ENCODE measurements at places on chromosomes 16 and 17.

DNA sequence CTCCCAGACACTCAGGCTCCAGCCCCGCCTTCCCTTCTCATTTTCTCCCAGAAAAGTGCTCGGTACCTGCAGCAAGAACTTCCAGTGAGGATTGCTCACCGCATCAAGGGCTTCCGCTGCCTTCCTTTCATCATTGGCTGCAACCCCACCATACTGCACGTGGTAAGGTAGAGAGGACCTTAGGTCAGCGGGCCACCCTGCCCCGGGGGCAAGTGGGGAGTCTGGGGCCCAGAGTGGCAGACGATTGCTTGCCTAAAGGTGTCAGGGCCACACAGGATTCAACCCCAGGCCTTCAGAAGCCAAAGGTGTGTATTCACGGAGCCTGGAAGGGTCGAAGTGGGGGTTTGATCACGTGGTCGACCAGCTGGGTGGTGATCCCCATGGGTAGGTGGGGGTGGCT lies 1.4 kb downstream of the BCKDK start:
- DNase-seq, result no peak

DNA sequence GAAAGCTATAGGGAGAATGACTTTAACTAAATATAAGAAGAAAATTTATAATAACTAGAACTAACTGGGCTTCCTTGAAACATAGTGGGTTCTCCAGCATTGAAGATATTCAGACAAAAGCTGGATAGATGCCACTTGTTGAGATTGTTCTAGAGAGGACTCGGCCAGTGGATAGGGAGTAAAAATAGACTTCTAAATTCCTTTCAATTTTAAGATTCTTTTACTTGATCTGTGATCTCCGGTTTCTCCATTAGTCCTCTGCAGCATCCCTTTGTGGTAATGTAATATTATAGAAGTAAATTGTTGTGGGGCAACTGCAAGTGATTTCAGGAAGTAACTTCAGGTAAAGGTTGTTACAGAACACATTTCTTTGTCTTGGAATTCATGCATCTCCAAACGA lies 10.3 kb upstream of the RARA start:
- no peak for DNase-seq

- DNase-seq, result no peak
Observed at GRCh38 chr17:75762513-75763268, 2.3 kb downstream of the GALK1 start.

GRCh38 chr16:47892999-47893398 lies 262.8 kb downstream of the ABCC12 start:
- no peak for DNase-seq

DNA sequence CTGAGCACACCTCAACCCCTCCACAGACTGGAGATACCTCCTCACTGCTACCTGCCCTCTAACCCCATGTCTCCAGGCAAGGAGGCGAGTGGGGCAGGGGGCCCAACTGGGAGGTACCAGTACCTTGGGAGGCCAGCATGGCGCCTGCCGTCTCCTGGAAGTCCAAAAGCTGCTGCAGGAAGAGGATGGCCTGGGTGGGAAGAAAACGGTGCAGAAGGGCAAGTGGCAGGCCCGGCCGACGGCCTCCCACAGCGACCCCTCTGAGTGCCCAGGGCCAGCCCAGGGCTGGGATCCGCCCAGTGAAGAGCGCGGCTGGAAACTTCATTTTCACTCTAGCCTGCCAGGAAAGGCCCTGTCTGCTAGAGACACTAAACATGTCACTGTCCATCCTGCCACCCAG lies 8.5 kb downstream of the ZACN start:
- DNase-seq, result no peak

- DNase-seq, result no peak
Observed at GRCh38 chr17:61217878-61218437, 181.7 kb upstream of the TBX2 start.

GRCh38 chr16:63230421-63231040 lies 1194.3 kb upstream of the CDH8 start:
- no peak for DNase-seq

DNA sequence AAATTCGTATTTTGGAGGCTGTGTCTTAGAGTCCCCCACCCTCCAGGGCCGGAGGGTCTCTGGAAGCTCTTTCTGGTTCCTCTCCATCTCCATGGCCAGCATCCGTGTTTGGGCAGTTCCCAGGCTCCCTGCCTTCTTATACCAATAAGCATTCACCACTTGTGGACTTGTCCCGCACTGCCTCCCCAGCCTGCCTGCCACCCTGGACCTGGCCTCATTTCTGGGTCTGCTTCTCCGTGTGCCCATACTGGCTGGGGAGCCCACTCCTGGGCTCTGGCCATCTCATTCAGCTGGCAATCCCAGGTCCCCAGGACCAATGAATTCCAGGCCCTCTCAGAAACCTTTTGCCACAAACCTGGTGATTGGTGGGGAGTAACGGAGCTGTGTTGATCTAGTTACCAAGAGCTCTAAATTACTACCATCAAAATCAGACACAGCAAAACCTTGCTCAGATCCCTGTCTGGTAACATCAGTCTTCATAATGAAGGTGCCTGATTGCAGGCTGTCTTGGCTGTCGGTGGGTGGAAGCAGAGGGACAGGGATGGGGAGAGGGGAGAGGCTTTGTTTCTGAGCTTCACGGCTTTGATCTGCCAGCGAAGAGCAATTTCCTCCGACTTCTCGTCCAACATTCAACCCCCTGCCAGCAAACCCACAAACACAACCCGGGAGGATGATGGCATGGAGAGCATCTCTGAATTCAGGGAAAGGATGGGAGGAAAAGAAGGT lies 27.7 kb upstream of the CRHR1 start:
- no peak for DNase-seq

- no peak for DNase-seq
Observed at GRCh38 chr16:14640538-14640937, 7.8 kb downstream of the BFAR start.

- no peak for DNase-seq
Observed at GRCh38 chr17:61822326-61823285, 40.7 kb downstream of the BRIP1 start.

GRCh38 chr16:13873835-13874438 lies 46.0 kb upstream of the ERCC4 start:
- peak; percentile 23 for DNase-seq

GRCh38 chr17:18967916-18968315 lies 16.0 kb downstream of the SLC5A10 start:
- no peak for DNase-seq

GRCh38 chr17:39231091-39231561 lies 5.4 kb upstream of the STAC2 start:
- DNase-seq, result no peak

DNA sequence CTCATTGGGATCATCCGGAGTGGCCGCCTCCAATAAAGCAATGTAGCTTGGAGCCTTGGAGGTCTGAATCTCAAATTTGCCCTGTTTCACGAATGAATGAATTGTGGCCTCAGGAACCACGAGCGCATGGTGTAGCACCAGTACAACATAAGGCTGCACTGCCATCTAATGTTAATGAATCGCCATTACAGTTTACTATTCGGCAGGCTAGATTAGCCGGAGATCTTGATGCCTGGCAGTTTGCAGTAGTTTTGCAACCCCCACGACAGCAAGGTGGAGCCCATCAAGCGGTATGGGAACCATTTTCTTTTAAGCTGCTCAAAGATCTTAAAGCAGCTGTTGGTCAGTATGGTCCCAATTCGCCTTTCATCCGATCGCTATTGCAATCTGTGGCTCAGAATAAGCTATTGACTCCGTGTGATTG lies 18.8 kb downstream of the ALOX15B start:
- peak; percentile 88 for DNase-seq

DNA sequence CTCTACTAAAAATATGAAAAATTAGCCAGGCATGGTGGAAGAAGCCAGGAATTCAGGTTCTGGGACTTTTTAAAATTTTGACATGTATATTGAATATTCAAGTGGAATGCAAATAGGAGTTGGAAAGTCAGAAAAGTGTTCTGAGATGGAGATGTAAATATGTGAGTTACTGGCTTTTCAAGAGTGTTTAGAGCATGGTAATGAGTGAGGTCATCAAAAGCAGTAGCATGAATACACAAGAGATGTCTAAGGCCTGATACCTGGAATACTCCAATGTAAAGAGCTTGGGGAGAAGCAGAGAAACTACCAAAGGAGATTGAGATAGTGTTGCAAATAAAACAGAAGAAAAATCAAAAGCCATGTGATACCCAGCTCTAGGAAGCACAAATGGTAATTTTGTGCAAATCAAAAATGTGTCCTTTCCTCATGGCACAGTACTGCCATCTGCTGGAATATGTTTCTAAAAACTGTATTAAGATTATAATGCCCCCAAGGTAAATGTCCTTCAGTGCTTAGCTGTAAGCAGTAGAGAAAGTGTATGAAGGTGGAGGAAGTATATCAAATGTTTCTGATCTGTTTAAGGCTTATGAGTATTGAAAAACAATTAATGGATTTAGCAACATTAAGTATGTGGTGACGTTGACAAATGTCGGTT lies 908.4 kb downstream of the KCNJ18 start:
- DNase-seq, result peak; percentile 22

- DNase-seq, result no peak
Observed at GRCh38 chr17:35010093-35010492, 29.8 kb downstream of the LIG3 start.

DNA sequence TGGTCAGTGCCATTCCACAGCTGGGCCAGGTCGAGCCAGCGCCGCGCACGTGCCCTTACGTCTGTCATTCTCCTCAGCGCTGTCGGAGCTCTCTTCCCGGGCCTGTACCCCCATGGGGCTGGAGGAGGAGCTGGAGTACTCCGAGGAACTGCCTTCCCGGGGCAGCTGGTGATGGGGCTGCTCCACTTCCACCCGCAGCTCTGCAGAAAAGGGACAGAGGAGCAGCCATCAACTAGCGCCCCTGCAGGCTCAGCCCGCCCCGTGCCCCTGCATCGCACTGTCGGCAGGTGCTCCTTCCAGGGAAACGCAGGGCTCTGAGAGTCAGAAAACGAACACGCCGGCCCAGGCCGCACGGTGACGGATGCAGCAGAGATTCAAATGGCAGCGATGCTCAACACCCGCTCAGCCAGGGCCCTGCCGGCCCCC lies 20.9 kb downstream of the MAP1LC3B start:
- DNase-seq, result no peak

GRCh38 chr16:47493381-47494337 lies 32.5 kb downstream of the PHKB start:
- no peak for DNase-seq

GRCh38 chr17:72518159-72518732 lies 397.4 kb downstream of the SOX9 start:
- no peak for DNase-seq

- DNase-seq, result no peak
Observed at GRCh38 chr16:64391063-64391600, 730.7 kb downstream of the CDH11 start.

DNA sequence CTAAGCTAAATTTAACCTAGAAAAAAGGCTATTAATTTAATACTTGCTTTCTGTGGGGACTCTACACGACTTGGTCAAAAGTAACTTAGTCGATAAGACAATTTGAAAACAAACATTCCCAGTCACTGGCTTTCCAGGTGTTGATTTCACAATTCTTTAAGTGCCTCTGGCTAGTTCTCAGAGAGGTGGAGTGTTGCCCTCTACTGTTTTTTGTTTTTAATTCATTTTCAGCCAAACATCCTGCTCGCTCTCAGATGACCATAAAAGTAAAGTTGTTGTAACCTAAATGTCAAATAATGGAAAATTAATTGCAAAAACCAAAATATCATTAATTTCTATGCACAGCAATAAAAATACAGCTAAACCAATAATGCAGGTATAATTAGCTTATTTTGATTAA lies 107.1 kb downstream of the MYO1D start:
- no peak for DNase-seq

- DNase-seq, result no peak
Observed at GRCh38 chr17:17232303-17232621, 4.7 kb downstream of the FLCN start.

- peak; percentile 99 for DNase-seq
Observed at GRCh38 chr16:2882650-2883457, at the start of gene FLYWCH2. Gene FLYWCH2 (plus strand): TSS chr16:2883215. CDS start chr16:2896450, 13,235 bp downstream.

GRCh38 chr17:74857191-74857590 lies 2.5 kb downstream of the GRIN2C start:
- no peak for DNase-seq

- no peak for DNase-seq
Observed at GRCh38 chr17:2089021-2089422, 34.1 kb downstream of the HIC1 start.
